ENCODE measurements at places on chromosomes 11 and 22.

- DNase-seq: no peak
Measured at GRCh38 chr11:19245351-19245750, 4.6 kb upstream of the E2F8 start.

DNA sequence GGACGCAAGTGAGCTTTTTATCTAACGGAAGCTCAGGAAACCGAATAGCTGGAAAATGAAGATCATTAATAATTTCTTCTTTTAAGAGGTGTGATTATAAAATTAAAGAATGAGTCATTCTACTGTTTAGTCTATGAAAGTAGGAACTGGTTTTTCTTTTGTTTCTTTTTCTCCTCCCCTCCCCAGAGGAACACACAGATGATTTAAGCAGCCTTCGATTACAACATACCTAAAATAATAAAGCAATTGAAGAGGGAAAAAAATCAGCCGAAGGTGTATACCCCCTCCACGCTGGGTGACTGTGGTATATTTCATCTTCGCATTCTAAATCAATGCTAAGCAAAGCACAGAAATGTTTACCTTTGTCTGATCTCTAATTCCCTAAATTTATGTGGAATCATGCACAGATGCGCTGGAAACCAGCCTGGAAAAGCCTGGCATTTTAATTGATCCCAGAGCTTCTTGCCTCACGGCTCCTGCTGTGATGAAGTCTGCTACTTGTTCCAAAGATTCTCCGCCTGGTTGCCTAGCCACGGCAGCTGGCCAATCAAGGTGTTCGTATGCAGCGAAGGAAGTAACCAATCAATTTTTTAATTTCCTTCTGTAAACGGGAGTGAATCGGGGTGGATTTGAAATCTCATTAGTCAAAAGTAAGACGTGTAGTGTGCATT, 133.9 kb downstream of the FANCF start:
- no peak for DNase-seq

- DNase-seq: no peak
Measured at GRCh38 chr11:32219320-32219719, 128.4 kb downstream of the RCN1 start.

DNA sequence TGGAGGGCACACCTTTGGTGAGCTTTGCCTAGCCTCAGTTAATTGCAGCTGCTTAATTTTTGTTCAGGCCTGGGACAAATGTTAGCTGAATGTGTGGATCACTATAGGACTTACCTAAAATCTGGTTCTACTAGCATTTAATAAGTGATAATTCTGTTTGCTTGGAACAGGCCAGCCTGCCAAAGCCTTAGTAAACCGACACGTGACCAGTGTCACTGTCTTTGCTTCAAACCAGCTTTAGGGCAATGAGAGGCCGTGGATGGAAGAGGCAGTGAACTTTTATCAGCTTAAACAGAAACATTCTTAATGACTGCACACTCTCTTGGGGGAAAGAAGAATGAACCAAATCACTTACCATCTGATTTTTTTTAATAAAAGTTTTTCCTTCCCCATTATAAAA, 10.8 kb downstream of the PARVA start:
- no peak for DNase-seq

DNA sequence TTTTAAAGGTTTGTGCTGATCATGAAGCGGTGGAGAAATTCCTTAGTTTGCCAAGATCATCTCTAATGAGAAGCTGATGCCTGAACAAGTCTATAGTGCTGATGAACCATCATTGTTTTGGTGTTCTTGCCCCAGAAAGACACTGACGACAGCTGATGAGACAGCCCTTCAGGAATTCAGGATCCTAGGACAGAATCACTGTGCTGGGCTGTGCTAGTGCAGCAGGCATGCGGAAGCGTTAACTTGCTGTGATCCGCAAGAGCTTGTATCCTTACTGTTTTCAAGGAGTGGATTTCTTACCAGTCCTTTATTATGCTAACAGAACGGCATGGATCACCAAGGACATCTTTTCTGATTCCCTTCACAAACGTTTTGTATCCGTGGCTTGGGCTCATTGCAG, 104.1 kb downstream of the TBC1D22A start:
- no peak for DNase-seq

GRCh38 chr11:95776859-95777258, 12.7 kb downstream of the FAM76B start:
- DNase-seq: no peak

- DNase-seq: no peak
Measured at GRCh38 chr11:57374966-57375365, 6.0 kb downstream of the PRG3 start.
